ENCODE measurements at places on chromosomes 1 and 21.

GRCh38 chr1:216682752-216683151 lies 40.5 kb downstream of the ESRRG start:
- no peak for DNase-seq

DNA sequence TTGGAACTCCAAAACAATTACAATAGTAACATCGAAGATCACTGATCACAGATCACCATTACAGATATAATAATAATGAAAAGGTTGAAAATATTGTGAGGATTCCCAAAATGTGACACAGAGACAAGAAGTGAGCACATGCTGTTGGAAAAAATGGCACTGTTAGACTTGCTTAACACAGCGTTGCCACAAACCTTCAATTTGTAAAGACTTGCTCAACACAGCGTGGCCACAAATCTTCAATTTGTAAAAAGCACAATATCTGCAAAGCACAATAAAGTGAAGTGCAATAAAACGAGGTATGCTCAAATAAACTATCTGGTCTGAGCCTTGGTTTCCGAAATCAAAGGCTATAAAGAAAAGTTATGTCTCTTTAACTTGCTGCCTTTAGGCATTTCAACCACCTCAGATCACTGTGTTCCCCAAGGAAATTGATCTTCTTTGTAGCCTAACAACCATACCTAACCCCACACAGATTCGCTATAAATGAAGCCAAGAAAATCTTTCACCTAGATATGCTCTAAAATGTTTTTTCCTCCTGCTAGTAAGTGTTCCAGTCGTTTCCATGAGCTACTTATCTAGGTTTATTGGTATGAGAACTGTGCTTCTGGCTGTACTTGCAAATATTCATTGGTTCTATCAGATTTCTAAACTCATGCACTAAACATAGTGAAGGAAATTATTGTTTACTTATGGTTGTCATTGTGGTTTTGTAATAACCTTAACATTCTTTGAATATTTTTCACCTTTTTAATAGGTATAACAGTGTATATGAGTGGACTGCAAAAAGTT lies 13.1 kb upstream of the LPGAT1 start:
- no peak for DNase-seq

- DNase-seq: no peak
Observed at GRCh38 chr1:7249516-7249915, 464.3 kb downstream of the CAMTA1 start.

DNA sequence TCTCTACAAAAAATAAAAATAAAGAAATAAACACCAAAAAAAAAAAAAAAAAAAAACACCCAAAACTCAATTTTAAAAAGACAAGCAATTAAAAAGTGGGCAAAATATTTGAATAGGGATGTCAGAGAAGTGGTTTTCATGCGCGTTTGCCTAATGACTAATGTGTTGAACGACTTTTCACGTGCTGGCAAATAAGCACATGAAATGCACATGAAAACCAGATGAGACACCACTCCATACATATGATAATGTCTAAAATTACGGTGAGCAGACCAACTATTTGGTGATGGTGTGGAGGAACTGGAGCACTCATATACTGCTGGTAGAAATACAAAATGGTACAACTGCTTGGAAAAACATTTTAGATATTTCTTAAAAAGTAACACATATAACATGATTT lies 39.4 kb upstream of the UHMK1 start:
- DNase-seq: peak; percentile 62

DNA sequence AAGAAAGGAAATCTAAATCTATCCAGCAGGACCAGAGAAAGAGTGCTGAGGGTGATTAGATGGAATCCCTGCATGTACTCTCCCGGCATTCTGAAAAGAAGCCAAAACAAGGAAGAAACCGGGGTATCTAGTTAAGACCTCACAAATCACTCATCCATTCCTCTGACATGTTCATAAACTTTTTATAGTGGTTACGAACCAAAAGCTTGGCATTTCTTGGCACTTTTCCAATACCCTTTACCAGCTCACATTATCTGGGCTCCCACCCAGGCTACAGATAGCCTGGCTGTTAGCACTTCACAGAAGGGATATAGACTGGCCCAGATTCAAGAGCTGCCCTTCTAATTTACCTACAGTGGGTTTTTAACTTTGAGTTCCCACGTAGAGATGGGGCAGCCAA lies 1.8 kb upstream of the C1orf74 start:
- no peak for DNase-seq

DNA sequence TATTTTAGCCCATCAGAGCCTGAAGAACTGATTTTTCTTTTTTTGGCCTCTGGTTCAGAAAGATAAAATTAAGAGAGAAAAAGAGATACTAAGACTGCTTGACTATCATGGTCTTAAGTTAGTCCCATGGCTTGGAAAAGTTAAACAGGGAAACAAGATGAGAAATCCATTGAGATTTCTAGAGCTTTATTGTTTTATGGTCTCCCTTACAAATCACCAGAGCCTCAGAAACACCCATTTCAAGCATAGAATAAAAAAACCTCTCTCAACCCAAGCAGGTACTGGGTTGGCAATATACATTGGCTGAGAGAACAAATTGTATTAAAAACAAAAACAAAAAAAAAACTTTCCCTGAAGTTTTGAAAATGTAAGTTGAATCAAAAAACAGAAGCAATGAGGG lies 3.9 kb downstream of the SELE start:
- no peak for DNase-seq

DNA sequence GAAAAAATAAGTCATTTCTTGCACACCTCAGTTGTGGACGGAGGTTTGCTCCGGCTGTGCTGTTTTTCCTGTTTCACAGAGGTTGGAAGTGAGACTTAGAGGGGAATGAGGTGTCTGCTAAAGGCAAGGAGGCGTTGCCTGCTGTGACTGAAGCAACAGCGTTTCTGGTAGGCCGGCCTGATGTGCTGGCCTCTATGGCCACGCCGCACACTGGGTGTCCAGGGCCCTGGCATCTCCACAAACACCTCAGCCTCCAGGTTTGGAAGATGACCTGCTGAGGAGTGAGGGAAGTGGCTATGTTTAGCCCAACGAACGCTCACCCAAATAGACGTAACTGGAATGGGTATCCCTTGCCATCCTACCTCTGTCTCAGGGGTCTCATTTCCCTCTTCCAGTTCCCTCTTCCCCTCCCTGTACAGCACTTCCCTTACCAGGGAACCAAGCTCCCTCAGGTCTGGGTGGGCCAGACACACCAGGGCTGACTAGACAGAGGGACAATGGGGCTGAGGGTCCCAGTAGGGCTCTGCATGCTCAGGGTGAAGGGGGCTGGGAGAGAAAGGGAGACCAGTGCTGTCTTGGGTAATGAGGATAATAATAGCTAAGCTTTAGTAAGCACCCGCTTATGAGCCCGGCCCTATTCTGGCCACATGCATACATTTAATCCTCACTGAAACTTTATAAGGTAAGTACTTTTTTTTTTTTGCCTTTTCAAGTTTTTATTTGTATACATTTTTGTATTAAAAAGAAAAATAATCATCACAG lies 11.9 kb downstream of the CACNA1S start:
- no peak for DNase-seq

DNA sequence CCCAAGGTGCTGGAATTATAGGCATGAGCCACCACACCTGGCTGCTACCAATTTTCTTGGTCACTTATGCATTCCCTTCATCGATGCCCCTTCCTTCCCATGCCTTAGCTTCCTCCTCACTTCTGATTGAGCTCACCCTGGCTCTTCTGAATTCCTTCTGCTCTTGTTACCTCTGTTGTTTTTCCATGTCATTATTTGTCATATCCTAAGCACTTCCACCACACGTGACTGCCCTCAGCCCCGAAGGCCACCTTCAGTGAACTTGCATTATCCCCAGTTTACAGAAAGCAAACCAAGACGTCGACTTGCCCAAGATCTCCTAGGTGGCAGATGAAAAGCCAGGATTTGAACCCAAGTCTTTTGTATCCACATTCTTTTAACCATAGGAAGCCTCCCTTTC lies 30.7 kb downstream of the CA6 start:
- DNase-seq: no peak

DNA sequence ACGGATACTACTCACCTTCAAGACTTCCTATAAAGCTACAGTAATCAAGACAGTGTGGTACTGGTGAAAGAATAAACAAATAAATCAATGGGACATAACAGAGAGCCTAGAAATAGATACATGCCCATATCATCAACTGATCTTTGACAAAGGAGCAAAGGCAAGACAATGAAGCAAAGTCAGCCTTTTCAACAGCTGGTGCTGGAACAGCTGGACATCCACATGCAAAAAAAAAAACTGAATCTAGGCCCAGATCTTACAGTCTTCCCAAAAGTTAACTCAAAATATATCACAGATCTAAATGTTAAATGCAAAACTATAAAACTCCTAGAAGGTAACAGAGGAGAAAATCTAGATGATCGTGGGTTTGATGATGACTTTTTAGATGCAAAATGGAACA lies 170.3 kb downstream of the MIS18A start:
- no peak for DNase-seq

DNA sequence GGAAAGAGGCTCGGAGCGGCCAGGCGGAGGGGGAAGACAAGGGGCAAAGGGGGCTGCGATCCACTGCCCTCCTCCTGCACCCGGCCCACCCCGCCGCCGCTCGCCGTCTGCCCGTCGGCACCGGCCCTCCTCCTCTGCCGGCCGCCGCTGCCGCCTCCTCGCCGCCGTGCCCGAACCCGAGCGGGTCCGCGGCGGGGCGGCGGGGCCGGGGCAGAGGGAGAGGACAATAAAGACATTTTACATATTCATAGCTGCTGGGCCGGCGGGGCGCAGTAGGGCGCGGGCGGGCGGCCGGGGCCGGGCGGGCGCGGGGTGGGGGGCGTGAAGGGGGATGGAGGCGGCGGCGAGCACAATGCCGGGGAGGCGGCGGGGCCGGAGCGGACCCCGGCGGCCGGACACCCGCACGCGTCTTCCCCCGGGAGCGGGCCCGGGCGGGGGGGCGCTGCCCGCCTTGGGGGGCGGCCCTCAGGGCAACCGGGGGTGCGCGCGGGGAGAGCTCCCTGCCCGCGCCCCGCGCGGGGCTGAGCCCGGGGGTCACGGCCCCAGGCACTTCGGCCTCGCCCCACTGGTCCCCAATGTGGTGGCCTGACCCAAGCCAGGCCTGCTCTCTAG lies 546 bp downstream of the POU2F1 start:
- no peak for DNase-seq

GRCh38 chr1:11528611-11529261 lies 49.8 kb downstream of the DISP3 start:
- no peak for DNase-seq

- DNase-seq: no peak
Observed at GRCh38 chr1:100649146-100649545, 70.4 kb upstream of the VCAM1 start.

DNA sequence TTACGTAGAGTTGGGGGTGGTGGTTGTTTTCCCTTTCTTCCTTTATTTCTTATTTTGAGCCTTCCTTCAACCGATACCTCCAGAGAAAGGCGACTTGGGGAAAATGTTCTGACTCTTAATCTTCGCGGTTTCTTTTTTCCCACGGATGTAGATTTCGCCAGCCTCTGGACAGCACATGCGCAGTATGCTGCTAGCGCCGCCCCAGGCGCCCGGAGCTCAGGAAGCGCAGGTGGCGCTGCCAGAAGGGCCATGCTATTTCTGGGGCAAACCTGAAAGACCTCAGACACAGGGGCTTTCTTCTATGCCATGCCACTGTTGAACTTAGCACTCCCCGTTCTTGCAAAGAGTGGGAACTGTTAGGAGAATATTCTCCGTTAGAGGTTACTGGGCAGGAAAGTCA lies 392.1 kb downstream of the KIF26B start:
- DNase-seq: no peak

All from fibroblast of skin of abdomen (primary cell).